ENCODE measurements at places on chromosomes 4 and X.

GRCh38 chr4:3852309-3852708 is 86.1 kb downstream of the ADRA2C start:
- DNase-seq: no peak

- no peak for DNase-seq
Observed at GRCh38 chrX:333611-334311, 15.2 kb upstream of the GTPBP6 start.

DNA sequence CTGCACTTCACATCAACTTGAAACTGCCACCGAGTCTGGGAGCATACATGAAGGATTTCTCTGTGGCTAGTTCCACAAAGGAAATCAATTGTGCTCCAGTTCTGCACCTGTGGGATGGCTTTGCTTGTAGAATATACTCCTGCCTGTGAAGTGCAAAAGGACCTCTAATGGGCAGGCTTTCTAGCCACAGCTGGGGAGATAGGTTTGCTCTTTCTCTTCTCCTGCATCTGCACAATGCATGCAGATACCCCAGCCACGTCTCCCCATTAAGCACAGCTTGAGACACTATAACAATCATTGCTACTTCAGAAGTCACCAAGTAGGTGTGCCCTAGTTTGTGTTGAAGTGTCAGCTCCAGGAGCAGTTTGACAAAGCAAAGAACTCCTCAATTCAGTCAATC is 364.6 kb downstream of the ZIC3 start:
- no peak for DNase-seq

- no peak for DNase-seq
Observed at GRCh38 chrX:3124031-3124430, 82.8 kb downstream of the ARSF start.

- DNase-seq: no peak
Observed at GRCh38 chr4:82713856-82714255, 84.7 kb downstream of the SCD5 start.

DNA sequence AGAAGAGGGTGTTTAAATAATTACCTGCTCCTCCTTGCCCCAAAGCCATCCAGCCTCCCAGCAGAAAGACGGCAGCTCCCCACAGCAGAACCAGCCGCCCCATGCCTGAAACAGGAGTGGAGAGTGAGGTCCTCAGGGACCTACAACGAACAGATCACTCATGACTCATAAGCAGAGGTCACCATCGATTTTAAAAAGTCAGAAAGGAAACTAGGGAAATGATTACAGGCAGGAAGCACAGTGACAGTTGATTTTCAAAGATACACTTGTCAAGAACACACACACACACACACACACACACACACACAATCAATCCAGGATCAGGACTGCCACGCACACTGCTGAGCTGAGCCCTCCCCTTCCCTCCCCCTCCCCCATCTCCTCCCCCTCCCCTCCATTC is at the start of gene CRLF2:
Gene CRLF2, minus strand, starts transcription at position 118 of the 400 bp plus-strand sequence. Its CDS starts 15 bp downstream, at position 103.
- DNase-seq: peak; percentile 58

GRCh38 chr4:147206807-147207206 is 261.1 kb upstream of the TTC29 start:
- no peak for DNase-seq

- DNase-seq: no peak
Observed at GRCh38 chr4:74628852-74629620, 165.3 kb downstream of the BTC start.

GRCh38 chr4:99893839-99894160 is 427 bp downstream of the LAMTOR3 start:
- DNase-seq: no peak

GRCh38 chr4:54099748-54100574 is at the start of gene GSX2:
GSX2 (plus strand) TSS chr4:54100163; CDS start chr4:54100345, 182 bp downstream.
- peak; percentile 35 for DNase-seq

GRCh38 chrX:153549807-153550206 is 32.4 kb downstream of the ATP2B3 start:
- no peak for DNase-seq

- DNase-seq: no peak
Observed at GRCh38 chrX:48278958-48279357, 23.8 kb downstream of the SSX1 start.

- no peak for DNase-seq
Observed at GRCh38 chr4:37641886-37642849, 44.0 kb downstream of the RELL1 start.

GRCh38 chrX:97538745-97539144 is 655.0 kb downstream of the RPA4 start:
- DNase-seq: no peak

DNA sequence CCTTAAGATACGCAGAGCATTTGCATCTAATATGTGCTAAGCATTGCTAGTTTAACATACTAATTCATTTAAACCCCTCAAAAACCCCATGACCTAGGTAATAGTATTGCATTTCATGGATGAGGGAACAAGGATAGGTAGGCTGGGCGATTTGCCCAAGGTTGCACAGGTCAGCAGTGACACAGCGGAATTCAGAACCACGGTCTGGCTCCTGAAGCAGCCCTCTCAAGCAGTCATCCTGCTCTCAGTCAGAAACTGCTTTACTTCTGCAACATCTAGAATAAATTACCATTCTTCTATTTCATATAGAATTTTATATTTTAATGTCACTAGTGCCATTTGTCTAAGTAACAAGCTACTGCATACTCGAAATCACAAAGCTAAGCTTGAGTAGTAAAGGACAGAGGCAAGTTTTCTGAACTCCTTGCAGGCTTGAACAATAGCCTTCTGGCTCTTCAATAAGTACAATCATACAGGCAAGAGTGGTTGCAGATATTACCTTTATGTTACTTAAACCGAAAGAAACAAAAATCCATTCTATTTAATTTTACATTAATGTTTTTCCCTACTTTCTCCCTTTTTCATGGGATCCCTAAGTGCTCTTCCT is 555 bp upstream of the SPP1 start:
- DNase-seq: no peak

GRCh38 chr4:78951862-78952472 is 12.7 kb upstream of the PAQR3 start:
- peak; percentile 30 for DNase-seq

- no peak for DNase-seq
Observed at GRCh38 chr4:24662056-24662455, 77.7 kb upstream of the DHX15 start.

DNA sequence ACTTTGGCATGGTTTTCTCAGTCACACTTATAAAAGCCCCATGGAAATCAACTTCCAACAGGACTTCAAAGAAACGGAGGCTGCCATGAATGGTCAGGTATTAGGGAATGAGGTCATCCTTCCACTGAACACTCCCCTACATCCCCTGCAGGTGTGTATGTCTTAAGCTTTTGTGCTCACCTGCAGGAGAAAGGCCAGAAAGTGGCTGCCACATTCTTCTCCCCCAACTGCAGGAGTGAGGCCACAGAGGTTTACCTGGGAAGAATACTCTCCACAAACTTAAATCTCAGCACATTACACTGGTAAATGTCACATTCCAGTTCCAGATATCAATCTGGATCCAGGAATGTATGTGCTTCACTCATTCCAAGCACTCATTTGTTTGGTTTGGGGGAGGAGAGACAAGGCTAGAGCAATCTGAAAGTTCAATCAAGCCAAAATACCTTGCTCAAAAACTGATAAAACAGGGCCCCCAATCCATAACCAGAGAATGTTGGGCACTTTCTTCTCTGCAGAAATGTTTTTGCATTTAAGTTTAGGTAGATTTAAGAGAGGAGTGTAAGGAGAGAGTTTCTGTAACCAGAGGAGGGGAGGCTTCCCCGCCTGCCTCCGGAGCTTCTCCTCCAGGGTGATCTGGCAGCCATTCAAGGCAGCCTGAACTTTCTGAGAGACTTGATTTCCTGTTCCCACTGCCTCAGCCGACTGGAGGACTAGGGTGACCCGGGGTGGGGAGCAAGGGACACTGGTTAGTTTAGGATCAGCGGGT is 15.4 kb downstream of the FAM9C start:
- no peak for DNase-seq

- peak; percentile 50 for DNase-seq
Observed at GRCh38 chr4:4260185-4260751, 12.2 kb upstream of the TMEM128 start.

- DNase-seq: no peak
Observed at GRCh38 chr4:128776794-128777216, 32.7 kb upstream of the JADE1 start.

Measured in GM10248 (cell line).